CD4-positive, CD25-positive, alpha-beta regulatory T cell (primary cell): ENCODE measurements at places on chromosomes 4 and X. TPM values are rescaled to one million over a fixed set of nuclear protein-coding genes. Genes with fewer than 3 reads are reported as not detected.

GRCh38 chr4:55123791-55124190 lies 1.6 kb downstream of the KDR start:
- peaks cover 4% of the 10 kb centered on the region for H3K27me3 ChIP-seq
- H3K27ac ChIP-seq, result no peak overlapping the region
- no peak for DNase-seq
- no peaks in the 10 kb centered on the region for H3K36me3 ChIP-seq
- no peak overlapping the region for H3K4me3 ChIP-seq

The SSX4 gene
- total RNA-seq, result not detected

- no peaks in the 10 kb centered on the region for H3K36me3 ChIP-seq
- no peaks in the 10 kb centered on the region for H3K4me1 ChIP-seq
- H3K4me3 ChIP-seq, result no peak overlapping the region
- H3K27me3 ChIP-seq, result no peaks in the 10 kb centered on the region
- no peak for DNase-seq
Measured at GRCh38 chrX:133609166-133609565, 193.9 kb upstream of the GPC4 start.

GRCh38 chr4:7759216-7759615 lies 180.4 kb downstream of the AFAP1 start:
- peak; percentile 71 for DNase-seq
- no peaks in the 10 kb centered on the region for H3K36me3 ChIP-seq
- peak overlapping the region; percentile 71 for H3K27ac ChIP-seq
- H3K4me1 ChIP-seq, result peaks cover 17% of the 10 kb centered on the region

GRCh38 chrX:139222511-139223200 lies 307.9 kb upstream of the F9 start:
- no peaks in the 10 kb centered on the region for H3K4me1 ChIP-seq
- no peaks in the 10 kb centered on the region for H3K27me3 ChIP-seq
- no peak for DNase-seq
- no peak overlapping the region for H3K27ac ChIP-seq
- no peaks in the 10 kb centered on the region for H3K36me3 ChIP-seq

DNA sequence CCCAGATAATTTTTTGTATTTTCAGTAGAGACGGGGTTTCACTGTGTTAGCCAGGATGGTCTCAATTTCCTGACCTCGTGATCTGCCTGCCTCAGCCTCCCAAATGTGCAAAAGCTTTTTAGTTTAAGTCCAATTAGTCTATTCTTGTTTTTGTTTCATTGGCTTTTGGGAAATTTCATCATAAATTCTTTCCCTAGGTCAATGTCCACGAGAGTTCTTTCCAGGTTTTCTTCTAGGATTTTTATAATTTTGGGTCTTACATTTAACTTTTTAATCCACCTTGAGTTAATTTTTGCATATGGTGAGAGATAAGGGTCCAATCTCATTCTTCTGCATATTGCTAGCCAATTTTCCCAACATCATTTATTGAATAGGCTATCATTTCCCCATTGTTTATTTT lies 36.3 kb upstream of the PDLIM5 start:
- no peaks in the 10 kb centered on the region for H3K36me3 ChIP-seq
- H3K4me3 ChIP-seq, result no peak overlapping the region
- no peaks in the 10 kb centered on the region for H3K4me1 ChIP-seq
- no peak overlapping the region for H3K27ac ChIP-seq
- H3K27me3 ChIP-seq, result peaks cover 8% of the 10 kb centered on the region
- no peak for DNase-seq

The DCAF4L1 gene
- total RNA-seq, result 0.44 TPM

DNA sequence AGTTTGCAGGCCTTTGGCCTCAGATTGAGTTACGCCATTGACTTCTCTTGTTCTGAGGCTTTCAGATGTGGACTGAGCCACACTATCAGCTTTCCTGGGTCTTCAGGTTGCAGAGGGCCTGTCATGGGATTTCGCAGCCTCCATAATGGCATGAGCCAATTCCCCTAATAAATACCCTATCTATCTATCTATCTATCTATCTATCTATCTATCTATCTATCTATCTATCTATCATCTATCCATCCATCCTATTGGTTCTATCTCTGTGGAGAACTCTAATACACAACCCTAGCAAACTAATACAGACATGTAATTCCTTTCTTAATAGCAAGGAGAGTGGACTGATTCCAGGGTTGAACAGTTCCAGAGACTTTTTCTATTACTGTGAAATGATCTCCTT lies 9.5 kb upstream of the STIM2 start:
- no peaks in the 10 kb centered on the region for H3K4me1 ChIP-seq
- H3K27me3 ChIP-seq, result no peaks in the 10 kb centered on the region
- no peak overlapping the region for H3K4me3 ChIP-seq
- H3K36me3 ChIP-seq, result no peaks in the 10 kb centered on the region
- H3K27ac ChIP-seq, result no peak overlapping the region

The ARHGAP6 gene
- 1.8 TPM for total RNA-seq

DNA sequence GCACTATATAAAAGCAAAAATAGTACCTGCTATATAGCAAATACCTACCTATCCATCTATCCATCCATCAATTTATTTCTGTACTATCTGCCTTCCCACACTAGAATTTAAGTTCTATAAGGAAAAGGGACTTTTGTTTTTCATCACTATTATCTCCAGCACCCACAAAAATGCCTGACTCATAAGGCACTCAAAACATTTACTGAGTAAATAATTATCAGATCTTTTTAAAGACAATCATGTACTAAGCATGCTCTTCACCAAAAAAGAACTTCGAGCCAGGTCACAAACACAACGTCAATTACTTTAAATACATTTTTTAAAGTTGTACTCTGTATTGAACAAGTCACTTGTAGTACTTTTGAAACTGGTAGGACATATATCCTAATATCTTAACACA lies 119.9 kb downstream of the FBXW7 start:
- no peak overlapping the region for H3K27ac ChIP-seq
- no peak for DNase-seq
- no peaks in the 10 kb centered on the region for H3K27me3 ChIP-seq
- H3K36me3 ChIP-seq, result peaks cover 6% of the 10 kb centered on the region
- no peak overlapping the region for H3K4me3 ChIP-seq
- H3K4me1 ChIP-seq, result no peaks in the 10 kb centered on the region

GRCh38 chr4:161252520-161253141 lies 911.2 kb downstream of the FSTL5 start:
- H3K4me1 ChIP-seq, result no peaks in the 10 kb centered on the region
- H3K27me3 ChIP-seq, result no peaks in the 10 kb centered on the region
- H3K36me3 ChIP-seq, result no peaks in the 10 kb centered on the region
- no peak overlapping the region for H3K27ac ChIP-seq
- no peak for DNase-seq

GRCh38 chr4:37590016-37590415 lies 96.2 kb downstream of the RELL1 start:
- no peaks in the 10 kb centered on the region for H3K27me3 ChIP-seq
- no peaks in the 10 kb centered on the region for H3K4me1 ChIP-seq
- H3K36me3 ChIP-seq, result no peaks in the 10 kb centered on the region
- no peak overlapping the region for H3K4me3 ChIP-seq

The PROM1 gene
- total RNA-seq, result 2.9 TPM

DNA sequence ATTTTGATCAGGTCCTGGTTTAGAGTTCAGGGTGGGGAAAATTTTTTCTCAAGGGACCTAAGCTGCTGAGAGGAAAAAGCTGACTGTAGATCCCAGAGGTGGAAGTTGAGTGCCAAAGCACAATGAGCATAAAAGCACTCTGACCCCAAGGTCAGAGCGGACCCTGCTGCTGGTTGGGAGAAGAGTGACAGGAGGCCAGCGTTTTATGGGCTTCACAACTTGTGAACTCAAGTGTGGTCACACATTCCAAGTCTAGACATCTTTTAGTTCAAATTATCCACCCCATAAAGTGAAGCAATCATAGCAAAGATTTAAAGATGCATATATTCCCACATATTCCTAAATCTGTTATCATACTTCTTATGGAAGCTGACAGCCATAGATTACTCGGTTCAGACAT lies 220.3 kb downstream of the CHIC2 start:
- no peaks in the 10 kb centered on the region for H3K36me3 ChIP-seq
- DNase-seq, result no peak
- no peaks in the 10 kb centered on the region for H3K4me1 ChIP-seq
- H3K4me3 ChIP-seq, result no peak overlapping the region

GRCh38 chr4:5878359-5878758 lies 14.5 kb downstream of the CRMP1 start:
- H3K4me3 ChIP-seq, result no peak overlapping the region
- DNase-seq, result no peak
- H3K4me1 ChIP-seq, result no peaks in the 10 kb centered on the region
- H3K36me3 ChIP-seq, result no peaks in the 10 kb centered on the region
- H3K27me3 ChIP-seq, result peaks cover 9% of the 10 kb centered on the region

The DKK2 gene
- total RNA-seq, result not detected

The HNRNPH2 gene
- 44.1 TPM for total RNA-seq

The FGA gene
- not detected for total RNA-seq

The TEX13D gene
- not detected for total RNA-seq
